Stimulated activated CD8-positive, alpha-beta memory T cell treated with anti-CD3 and anti-CD28 coated beads, Interleukin-4, amount 100 ng/mL, for 4 hours (primary cell): ENCODE measurements at places on chromosomes 2 and 18.
A peak's percentile ranks its signal among the peaks of the same experiment; 100 is the strongest.

GRCh38 chr2:157497638-157498314, 53.9 kb upstream of the CYTIP start:
- DNase-seq: no peak

GRCh38 chr2:149747456-149747855, 159.9 kb upstream of the MMADHC start:
- DNase-seq: no peak

GRCh38 chr18:60596928-60597327, 224.4 kb upstream of the MC4R start:
- DNase-seq: no peak

DNA sequence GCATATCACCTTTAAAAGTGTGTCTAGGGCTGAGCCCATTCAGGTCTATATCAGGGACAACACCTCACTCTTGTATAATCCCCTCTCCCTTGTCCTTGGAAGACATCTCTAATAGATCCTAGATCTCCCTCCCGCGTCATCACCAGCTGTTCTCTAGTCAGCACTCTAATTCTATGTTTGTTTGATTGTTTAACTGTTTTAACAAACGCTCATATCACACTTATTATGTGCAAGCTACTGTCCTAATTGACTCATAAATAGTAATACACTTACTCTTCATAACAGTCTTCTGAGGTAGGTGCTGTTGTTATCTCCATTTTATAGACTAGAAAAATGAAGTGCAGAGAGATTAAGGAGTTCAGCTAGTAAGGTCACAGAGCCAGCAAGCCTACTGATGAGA, 1.6 kb upstream of the ERMN start:
- DNase-seq: no peak

- no peak for DNase-seq
Measured at GRCh38 chr2:179348906-179349305, 84.3 kb upstream of the SESTD1 start.

DNA sequence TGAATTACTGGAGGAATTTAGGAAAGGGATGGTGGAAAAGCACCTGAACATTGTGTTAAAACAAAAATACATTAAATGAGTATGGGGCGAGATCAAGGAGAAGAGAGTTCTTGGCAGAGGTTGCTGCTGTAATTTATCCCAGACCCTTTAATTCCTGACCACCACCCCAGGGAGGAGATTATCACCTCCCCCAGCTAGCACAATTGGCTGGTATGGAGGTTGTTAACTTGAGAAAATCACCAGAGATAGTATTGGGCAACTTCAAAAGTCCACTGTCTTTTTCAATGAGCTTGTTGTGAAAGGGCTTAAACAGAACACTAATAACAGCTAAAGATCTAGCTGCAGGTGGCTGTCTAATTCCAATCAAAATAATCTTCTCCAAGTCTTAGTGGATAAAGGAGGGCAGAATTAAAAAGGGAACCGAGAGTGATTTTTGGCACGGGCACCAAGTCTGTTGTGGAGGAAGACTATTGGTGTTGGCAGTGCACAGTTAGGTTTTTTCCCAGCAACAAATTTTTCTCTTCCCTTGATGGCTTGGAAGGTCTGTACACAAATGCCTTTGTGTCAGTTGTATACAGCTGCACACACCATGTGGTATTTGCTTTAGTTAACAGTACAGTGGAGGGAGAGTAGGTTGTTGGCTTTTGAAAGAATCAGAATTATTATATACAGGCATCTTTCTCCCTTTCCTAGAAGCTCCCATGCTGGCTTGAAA, 289.5 kb downstream of the SLC4A3 start:
- DNase-seq: no peak

DNA sequence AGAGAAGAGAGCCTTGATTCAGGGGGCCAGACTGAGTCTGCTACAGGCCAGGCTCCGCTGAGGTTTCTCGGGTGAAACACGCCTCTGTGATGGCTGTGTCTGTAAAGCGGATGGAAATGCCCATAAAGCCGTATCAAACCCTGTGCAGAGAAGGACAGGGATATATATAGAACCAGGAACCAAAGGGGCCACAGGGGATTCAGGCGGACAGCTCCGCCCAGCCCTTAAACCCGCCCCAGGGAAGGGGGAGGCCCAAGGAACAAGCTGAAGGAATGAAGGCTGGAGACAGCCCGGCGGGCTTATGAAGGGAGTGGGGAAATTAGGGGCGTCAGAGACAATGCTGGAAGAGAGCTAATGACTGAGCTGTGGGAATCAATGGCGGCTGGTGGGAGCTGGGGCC, 42.1 kb downstream of the NHEJ1 start:
- no peak for DNase-seq

GRCh38 chr18:56030060-56030459, 442.1 kb upstream of the TCF4 start:
- DNase-seq: no peak

DNA sequence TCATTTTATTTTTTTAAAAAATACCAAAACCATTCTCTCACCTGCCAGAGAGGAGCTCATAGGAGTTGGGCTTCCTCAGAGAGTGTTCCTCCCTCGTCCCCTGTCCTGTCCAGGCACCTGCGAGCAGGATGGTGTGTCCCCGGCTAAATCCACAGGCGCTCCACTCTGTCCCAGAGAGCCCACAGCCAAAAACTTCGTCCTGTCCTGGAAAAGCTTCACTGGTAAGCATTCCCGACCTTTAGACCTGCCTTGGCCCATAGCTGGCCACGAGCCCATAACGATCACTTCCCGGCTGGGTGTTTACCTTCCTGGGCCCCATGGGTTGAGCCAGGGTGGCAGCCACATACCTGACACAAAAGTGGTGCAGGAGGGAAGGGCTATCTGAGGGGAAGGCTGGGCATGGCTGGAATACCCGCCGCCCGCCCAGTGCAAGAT, at the start of gene NGEF:
Gene NGEF (minus strand): TSS at position 230 of the 435 bp plus-strand sequence. CDS start 38,366 bp downstream, outside the sequence.
- no peak for DNase-seq

DNA sequence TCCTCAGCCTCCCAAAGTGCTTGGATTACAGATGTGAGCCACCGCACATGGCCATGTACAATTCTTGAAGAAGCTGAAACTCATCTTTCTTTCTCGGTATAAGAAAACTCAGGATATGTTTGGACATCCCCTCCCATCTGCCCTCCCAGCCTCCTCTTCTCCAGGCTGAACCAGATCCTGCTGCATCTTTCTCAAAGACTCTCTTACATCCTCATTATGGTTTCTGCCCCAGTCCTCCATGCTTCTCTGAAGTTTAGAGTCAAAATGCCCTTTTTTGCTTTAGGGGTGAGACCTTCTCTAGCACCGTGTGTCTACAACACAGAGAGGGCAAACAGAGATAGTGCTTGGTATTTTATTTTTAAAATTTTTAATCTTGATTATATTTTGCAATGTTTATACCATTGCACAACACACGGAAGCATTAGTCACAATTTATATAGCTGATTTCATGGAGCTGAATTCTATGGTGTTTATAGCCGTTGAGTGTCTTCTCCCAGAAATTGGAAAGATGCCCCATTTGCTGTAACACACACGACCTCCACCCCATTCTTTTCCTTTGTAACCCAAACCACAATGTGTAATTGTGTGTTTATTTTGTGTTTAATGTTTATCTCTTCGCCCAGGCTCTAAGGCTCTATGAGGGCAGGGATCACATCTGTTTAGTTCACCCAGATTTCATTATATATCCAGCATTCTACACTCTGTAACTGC, 206.0 kb upstream of the TNP1 start:
- DNase-seq: no peak

GRCh38 chr2:85243101-85244072, 84.4 kb downstream of the TGOLN2 start:
- no peak for DNase-seq

DNA sequence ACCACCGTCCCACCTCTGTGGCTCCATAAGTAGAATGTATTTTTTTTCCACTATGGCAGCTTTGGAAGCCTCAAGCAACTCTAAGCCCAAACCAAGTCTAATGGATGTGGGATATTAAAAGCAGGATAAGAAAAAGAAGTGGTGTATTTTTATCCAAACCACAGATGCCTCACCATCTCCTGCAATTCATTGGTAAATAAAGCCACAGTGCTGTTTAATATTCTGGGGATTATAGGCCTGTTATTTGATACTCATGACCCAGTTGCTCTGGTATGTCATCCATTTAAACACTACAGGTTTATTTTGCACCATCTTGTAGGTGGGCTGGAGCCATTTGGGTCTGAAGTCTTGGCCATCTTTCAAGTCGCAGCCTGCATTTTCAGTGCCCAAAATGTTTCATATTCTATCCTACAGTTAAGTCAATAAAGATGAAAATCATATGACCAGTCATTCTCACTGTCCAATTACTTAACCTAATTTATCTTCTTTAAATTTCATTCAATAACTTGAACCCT, 279.5 kb upstream of the EPHA4 start:
- DNase-seq: no peak

- no peak for DNase-seq
Measured at GRCh38 chr2:160928854-160929301, 231.3 kb upstream of the TANK start.

GRCh38 chr18:24138789-24139616, at the start of gene CABYR:
Gene CABYR (plus strand): TSS chr18:24139062. CDS start chr18:24143115, 4,053 bp downstream.
- DNase-seq: peak; percentile 35

GRCh38 chr18:59932401-59932800, 32.6 kb downstream of the PMAIP1 start:
- DNase-seq: no peak

- no peak for DNase-seq
Measured at GRCh38 chr2:42865884-42866881, 73.8 kb upstream of the HAAO start.

DNA sequence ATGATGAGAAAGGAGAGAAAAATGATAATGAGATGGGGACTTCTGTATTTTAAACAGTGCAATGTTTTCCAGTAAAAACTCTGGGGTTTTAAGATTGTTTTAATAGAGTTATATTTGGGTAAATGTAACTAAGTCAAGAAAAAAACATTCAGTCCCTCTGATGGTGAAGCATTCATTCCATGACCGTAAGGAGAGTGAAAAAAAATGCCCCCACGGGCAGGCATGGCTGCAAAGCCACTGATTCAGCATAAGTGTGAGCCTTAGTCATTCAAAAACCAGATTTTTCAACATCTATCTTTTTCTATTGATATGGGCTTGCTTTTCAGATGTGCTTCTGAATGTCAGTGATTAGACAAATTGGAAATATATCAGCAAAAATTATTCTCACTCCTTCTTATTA, 957.8 kb downstream of the SLC4A3 start:
- no peak for DNase-seq

- no peak for DNase-seq
Measured at GRCh38 chr2:74646834-74647482, 1.2 kb downstream of the M1AP start.

DNA sequence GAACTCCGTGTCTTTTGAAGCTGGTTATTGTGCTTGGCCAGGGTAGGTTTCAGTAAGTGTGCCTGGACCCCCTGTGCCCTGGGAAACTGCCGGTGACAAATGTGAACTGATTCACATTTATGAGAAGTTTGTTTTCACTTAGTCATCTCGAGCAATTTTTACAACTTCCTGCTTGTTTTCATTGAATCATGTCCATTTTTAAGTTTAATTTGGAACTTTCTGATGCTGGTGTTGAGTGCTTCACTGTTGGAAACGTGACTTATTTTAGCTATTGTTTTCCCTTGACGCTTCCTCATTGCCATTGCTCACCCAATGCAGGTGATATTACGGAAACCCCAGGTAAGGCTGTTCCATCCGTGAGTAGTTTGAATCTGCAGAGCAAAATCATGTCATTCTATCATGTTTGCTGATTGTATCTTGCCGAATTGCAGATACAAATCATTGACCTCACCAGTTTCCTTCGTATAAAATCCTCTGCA, 97.2 kb downstream of the RTN4 start:
- DNase-seq: no peak

GRCh38 chr18:75158465-75159237, 50.3 kb downstream of the PTGR3 start:
- DNase-seq: no peak

DNA sequence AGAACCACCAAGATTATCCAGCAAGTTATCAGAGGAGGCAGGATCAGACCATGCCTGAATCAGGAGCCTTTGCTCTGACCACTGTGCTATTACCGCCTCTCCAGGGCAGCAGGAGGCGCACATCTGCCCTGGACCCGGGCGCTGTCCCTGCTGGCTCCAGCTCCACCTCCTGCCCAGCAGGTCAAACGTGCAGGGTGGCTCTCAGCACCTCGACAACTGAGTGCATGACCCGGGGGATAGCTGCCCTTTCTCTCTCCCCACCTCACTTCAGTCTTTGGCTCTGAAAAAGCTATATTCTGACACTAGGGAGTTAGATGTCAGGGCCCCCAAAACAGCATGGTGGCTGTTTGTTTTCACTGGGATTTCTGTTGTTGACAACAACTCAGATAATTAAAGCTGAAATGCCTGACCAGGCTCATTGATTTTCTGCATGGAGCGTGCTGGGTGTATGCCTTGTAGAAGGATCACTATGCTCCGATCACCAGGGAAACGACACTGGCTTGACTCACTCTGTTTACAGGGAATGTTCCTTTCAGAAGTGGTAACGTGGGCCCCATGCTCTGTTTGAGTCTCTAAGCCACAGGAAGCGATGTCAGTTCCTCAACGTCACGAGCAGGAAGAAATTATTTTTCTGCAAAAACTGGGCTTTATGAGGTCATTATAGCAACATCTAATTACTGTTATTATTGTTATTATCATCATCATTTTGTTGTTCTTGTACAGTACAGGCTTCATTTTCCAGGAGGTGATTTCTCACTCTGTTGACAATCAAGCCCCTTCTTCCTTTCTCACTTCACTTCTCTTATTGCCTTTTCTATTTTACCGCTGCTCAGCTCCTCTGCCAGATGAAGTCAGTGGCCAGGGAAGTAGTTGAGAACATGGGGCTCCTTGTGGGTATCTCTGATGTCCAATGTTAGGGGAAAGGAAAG, 125.6 kb downstream of the PLB1 start:
- DNase-seq: peak; percentile 40

- DNase-seq: no peak
Measured at GRCh38 chr2:240368781-240369331, 66.6 kb upstream of the GPC1 start.

GRCh38 chr2:78890935-78891334, 134.6 kb upstream of the REG3G start:
- no peak for DNase-seq

DNA sequence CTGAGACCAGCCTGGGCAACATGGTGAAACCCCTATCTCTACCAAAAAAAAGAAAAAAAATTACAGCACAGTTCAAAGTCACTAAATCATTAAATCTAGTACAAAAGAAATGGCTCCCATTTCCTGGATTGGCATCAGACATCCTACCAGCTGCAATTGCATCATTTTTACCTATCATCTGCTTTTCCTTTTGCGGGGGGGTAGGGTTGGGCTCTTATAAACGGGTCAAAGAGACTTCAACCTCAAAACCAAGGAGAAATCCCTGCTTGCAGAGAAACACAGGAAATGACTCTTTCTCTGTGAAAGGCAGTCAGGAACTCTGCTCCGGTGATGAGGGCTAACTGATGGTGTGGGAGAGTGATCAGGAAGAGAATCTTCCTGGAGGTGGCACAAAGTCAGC, 45.3 kb upstream of the RFX8 start:
- DNase-seq: no peak

GRCh38 chr2:228131833-228132232, 49.7 kb downstream of the SPHKAP start:
- no peak for DNase-seq
